ENCODE measurements at places on chromosomes 6 and 20.

- DNase-seq = no peak
Measured at GRCh38 chr20:64100946-64101688, 6.2 kb downstream of the NPBWR2 start.

- DNase-seq = no peak
Measured at GRCh38 chr6:44497807-44498206, 110.3 kb downstream of the CDC5L start.

DNA sequence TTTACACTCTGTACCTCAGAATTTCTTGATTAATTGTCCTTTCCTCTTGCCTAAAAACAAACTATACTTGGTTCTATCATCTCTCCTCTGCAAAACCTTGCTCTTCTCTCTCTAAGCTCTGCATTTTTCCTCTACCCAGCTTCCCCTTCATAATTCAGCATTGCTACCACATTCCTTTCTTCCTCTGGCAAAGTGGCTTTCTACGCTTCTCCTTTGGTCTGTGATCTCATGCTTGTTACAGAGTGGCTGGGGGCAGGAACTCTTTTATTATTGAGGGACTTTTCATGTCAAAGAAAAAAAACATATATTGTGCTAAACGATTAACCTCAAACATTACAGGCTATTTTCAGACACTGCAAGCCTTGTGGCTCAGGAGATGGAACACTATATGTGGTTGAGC, 333.3 kb upstream of the KCNQ5 start:
- no peak for DNase-seq

GRCh38 chr6:56720882-56721281, 78.2 kb upstream of the DST start:
- no peak for DNase-seq

- no peak for DNase-seq
Measured at GRCh38 chr6:68240726-68241125, 394.4 kb upstream of the ADGRB3 start.

GRCh38 chr6:63716169-63716568, 80.6 kb downstream of the PHF3 start:
- DNase-seq = no peak

GRCh38 chr6:138774370-138774769, 801 bp downstream of the CCDC28A start:
- DNase-seq = no peak

- no peak for DNase-seq
Measured at GRCh38 chr20:875115-875514, 41.0 kb downstream of the ANGPT4 start.

GRCh38 chr20:35091816-35092523, 637 bp downstream of the TRPC4AP start:
- DNase-seq = no peak

GRCh38 chr6:298233-299103, 6.2 kb downstream of the DUSP22 start:
- DNase-seq = no peak

DNA sequence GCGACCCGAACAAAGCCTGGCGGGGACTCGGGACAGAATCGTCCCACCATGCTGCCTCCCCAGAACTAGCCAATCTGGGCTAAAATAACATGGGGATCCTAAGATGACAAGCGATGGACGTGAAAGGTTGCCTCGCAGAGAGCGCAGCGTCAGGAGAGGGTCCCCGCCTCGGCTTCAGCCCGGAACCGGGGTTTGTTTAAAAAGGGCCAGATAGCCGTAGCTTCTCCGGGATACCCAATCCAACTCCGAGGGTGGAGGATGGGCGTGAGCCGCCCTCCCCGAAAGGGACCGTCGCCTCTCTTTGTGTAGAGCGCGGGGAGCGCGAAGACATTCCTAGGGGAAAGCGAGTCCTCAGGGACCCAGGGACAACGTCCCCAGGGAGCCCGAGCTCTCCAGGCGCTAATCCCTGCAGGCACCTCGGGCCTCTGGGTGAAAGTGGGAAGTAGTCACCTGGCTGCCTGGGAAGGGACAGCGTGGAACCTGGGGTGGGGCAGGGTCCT, 643 bp downstream of the CD24 start:
- no peak for DNase-seq

- no peak for DNase-seq
Measured at GRCh38 chr6:136553166-136553787, 3.1 kb upstream of the MAP7 start.

GRCh38 chr6:38773338-38773737, 58.2 kb downstream of the DNAH8 start:
- no peak for DNase-seq

- no peak for DNase-seq
Measured at GRCh38 chr20:5864873-5865587, 85.3 kb downstream of the TRMT6 start.

- no peak for DNase-seq
Measured at GRCh38 chr20:64188682-64189529, 24.7 kb downstream of the MYT1 start.

- no peak for DNase-seq
Measured at GRCh38 chr6:141252828-141253608, 879.7 kb upstream of the GJE1 start.

DNA sequence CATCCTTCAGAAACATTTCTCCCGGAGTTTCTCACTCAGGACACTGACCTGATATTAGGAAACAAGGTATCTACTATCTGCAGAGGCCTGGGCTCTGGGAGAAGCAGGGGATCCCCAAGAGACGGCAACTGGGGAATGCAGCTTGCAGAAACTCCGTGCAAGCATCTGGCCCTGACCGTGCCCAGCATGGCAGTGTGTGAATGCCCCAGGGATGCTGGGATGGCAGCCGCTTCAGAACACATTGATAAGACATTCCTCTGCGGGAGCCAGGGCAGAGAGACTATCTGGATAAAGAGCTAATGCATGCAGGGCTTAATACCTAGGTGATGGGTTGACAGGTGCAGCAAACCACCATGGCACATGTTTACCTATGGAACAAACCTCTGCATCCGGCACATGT, 55.4 kb downstream of the NFATC2 start:
- DNase-seq = no peak

GRCh38 chr6:17910189-17910588, 77.2 kb downstream of the KIF13A start:
- no peak for DNase-seq

DNA sequence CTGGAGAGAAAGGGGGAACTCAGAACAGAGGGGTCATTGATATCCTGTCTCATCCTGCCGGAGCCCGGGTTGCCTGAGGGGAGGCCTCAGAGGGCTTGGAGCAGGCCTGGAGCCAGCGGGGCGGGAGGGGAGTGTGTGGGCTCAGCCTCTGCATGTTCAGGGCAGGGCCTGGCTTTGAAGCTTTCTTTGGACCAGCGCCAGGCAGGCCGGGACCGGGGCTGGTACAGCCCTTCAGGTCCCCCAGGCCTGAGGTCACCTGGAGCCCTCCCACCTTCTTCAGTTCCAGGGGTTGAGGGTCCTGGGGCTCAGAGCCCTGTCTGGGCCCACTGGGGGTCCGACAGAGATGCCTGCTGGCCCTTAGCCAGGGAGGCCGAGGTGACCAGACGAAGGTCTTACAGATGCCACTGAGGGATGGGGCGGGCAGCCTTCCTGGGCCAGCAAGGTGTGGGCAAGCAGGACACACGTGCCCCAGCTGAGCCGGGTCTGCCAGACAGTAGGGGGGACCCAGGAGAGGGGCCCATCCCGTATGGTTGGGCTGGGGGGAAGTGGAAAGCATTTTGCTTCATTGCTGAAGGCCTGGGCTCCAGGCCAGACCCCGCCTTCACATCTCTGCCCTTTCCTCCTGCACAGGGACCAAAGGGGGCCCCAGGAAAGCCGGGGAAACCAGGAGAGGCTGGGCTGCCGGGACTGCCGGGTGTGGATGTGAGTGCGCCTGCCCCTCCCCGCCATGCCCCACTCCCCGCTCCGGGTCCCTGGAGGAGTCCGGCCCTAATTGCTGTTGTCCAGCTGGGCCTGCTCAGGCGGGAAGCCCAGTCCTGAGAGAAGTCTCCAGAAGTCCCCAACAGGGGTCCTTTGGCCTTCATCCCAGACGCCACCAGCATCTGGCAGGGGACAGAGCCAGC, 2.0 kb downstream of the COL9A3 start:
- DNase-seq = no peak

DNA sequence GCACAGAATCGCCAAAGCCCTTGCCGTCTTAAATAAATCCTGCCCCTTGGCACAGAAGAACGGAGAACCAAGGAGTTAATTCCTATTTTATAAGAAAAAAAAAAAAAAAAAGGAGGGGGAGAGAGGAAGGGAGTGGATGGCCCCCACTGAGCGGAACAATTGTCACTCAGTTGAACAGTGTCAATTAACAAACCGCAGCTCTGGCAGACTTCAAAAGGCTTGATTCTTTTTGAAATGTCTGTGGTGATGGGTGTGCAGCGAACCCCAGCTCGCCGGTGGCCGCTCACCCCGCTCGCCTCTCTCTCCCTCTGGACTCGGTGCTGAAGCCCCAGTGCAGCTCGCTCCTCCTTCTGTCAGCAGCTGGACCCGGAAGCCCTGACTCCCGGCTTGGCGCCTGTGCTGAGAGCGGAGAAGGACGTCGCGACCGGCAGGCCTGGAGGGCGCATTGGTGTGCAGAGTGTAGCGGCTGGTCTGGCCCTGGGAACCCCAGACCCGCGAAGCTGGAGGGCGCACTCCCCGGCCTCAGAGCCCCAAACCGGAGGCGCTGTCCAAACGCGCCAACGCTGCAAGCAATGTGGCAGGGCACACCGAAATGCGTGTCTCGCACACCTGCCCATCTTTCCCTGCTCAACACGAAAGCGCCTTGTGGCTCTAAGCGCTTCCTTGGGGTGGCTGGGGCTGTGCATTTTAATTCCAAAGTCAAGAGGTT, 3.4 kb downstream of the LINC00237 start:
- peak; percentile 14 for DNase-seq

GRCh38 chr20:2873747-2874041, 413 bp downstream of the PTPRA start:
- peak; percentile 70 for DNase-seq

DNA sequence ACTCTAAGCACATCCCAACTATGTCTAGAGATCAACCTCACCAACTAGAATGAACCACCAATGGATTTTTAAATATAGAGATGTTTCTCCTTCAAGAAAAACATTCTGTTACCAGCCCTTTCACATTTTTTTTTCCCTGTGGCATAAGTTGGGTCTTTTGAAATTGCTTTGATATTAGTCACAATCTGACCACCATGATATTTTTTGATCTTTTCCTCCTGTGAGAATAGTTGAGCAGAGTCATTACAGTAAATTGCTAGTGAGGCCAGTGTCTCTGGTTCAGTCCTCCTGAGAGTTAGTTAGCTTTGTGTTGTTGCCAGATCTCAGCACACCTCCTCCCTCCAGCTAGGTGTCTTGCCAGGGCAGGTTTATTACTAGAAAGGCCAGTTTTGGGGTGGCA, 79.7 kb upstream of the MYLIP start:
- DNase-seq = no peak

DNA sequence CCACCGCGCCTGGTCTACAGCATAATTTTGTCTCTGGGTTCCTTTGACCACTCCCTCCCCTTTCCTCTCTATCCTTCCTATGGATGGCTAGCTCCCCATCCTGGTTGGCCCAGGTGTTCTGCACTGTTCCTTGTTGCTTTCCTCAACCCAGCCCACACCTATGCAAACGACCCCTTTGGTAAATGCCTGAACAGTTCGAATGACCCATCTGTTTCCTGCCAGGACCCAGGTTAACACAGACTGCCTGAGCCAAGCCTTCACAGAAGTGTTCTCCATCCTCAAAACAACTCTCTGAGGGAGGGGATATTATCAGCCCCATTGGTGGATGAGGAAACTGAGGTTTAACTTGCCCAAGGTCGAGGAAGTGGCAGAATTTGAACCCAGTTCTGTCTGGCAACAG, 44.8 kb upstream of the CCDC167 start:
- DNase-seq = no peak

DNA sequence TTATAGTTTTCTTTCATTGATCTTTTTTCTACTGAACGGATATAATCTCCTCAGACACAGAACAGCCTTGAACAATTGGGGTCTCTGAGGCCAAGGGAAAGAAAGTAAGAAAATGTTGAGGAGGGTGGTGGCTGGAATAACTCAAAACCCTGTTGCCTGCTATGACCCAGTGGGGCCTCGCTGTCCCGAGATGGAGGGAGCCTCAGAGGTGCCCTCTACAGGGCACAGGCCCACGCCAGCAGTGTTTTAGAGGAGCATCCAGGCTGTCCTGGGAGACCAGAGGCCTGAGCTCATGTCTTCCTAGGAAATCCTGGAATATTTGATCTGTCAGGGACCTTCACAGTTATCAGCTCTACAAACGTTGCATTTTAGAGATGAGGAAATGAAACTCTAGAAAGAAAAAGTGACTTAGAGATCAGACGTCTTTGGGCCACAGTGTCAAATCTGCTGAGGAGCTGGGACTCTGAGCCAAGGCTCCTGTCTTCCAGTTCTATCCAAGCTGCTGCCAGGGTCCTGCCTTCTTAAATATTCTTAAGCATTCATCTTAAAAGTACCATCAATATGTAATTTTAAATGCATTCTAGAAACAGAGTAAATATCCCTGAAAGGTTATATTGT, 26.3 kb downstream of the ALDH5A1 start:
- DNase-seq = no peak

DNA sequence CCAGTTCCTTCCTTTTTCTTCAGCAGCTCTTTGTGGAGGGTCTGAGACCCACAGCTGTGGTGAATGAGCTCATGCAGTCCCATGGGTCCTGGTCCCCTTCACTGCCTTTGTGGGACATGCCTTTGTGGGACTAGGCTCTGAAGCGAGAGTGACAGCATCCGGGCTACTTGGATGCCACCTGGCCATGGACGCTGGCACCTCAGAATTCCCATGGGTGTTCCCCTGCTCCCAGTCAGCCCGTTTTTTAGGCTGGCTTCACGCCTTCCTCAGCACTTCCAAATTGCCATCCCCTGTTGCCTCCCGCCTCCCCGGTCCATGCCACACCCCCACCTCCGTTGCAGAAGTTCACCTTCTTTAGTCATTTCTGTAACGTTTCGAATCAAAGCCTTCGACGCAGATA, 45.1 kb downstream of the RAMACL start:
- DNase-seq = no peak

GRCh38 chr6:126955621-126956020, 162.8 kb upstream of the RSPO3 start:
- DNase-seq = no peak

- DNase-seq = no peak
Measured at GRCh38 chr6:33288141-33288920, 708 bp downstream of the WDR46 start.

GRCh38 chr6:69796073-69796641, 653 bp downstream of the LMBRD1 start:
- no peak for DNase-seq

GRCh38 chr20:33443006-33443511, 504 bp downstream of the SNTA1 start:
- peak; percentile 15 for DNase-seq

DNA sequence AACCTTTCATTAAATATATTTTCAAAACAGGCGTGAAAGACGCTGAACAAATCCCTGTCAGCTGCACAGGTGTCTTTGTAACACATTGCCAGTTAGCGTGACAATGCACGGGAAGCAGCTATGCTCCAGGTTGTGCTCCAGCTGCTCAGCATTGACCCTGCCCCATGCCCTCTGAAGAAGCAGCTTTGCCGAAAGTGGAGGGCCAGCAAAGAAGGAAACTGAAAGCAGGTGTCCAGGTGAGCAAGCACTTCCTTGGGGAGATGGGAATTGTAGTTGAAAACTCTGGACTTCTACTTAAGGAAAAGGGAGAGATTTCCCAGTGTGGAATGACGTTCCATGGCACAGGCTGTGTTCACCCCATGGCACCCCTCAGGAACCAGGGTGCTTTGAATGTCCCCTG, 125.7 kb downstream of the TTLL2 start:
- no peak for DNase-seq

- peak; percentile 44 for DNase-seq
Measured at GRCh38 chr6:27374824-27375612, 13.5 kb upstream of the ZNF391 start.

GRCh38 chr20:1897965-1898464, 2.8 kb downstream of the SIRPA start:
- no peak for DNase-seq

- DNase-seq = no peak
Measured at GRCh38 chr6:33024521-33024920, 15.1 kb upstream of the HLA-DOA start.

Data from stimulated activated CD8-positive, alpha-beta memory T cell treated with anti-CD3 and anti-CD28 coated beads, Interleukin-7, amount 100 ng/mL, for 4 hours (primary cell).